ENCODE measurements at places on chromosomes 4 and X. TPM values are rescaled to one million over a fixed set of nuclear protein-coding genes. Genes with fewer than 3 reads are reported as not detected.

SPINK2 gene
- polyA plus RNA-seq, result 10.8 TPM

DNA sequence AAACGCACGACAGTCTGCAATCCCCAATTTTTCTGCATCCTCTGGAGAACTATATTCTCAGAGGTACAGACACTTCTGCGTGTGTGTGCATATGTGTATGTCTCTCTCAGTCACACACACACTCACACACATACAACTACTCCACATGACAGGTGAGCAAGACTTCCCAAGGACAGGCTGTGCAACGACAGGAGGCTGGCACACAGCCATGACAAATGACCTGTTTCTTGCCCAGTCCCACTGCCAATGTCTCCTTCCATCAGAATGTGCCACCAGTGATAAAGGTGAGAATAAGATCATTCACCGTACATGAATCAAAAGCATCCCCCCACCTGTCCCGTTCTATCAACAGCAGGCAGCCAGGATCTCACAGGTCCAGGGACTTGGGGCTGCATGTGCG, 52.4 kb downstream of the PPP2R2C start:
- no peak overlapping the region for H3K4me3 ChIP-seq
- H3K27me3 ChIP-seq, result no peaks in the 10 kb centered on the region
- H3K27ac ChIP-seq, result no peak overlapping the region
- H3K4me1 ChIP-seq, result no peaks in the 10 kb centered on the region

FGA gene
- not detected for polyA plus RNA-seq

KCND1 gene
- polyA plus RNA-seq, result 0.06 TPM

DNA sequence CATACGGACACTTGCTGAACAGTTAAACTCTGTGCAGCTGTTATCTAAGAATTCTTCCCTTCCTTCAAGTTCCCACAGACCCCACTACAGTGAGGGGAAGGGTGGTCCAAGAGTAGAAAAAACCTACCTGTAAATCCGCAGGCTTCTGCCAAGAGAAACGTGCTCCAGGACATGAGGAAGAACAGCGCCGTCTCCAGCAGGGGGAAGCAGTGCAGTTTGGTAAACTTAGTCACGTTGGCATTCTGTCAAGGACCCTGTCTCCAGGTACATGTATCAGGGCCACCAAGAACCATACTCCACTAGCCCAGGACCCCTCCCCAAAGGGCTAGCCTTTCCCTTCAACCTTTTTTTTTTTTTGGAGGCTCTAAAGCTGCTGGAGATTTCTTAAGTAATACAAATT, 79.9 kb downstream of the CHST7 start:
- H3K4me1 ChIP-seq, result no peaks in the 10 kb centered on the region
- H3K36me3 ChIP-seq, result no peaks in the 10 kb centered on the region
- H3K27me3 ChIP-seq, result no peaks in the 10 kb centered on the region
- no peak for DNase-seq
- H3K4me3 ChIP-seq, result no peak overlapping the region

DNA sequence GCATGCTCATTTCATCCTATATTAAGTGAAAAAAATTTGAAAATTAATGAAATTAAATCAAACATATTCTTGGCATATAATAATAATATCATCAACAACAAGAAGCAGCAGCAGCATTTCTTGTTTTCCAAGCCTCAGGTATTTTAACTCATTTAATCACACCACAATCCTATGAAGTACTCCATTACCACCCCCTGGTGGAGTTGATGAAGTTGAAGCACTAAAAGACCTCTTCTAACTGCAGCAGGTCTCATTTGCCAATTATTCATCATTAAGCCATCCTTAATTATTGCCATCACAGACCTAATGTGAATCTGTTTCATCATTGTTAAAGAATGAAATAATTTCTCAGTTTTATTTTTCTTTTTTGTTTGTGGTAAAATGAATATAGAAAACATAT, 801.4 kb upstream of the GRID2 start:
- DNase-seq, result no peak
- no peaks in the 10 kb centered on the region for H3K27me3 ChIP-seq
- H3K36me3 ChIP-seq, result no peaks in the 10 kb centered on the region
- H3K4me1 ChIP-seq, result no peaks in the 10 kb centered on the region
- H3K27ac ChIP-seq, result no peak overlapping the region

GRCh38 chr4:107065201-107065600, 29.1 kb upstream of the DKK2 start:
- H3K27me3 ChIP-seq, result no peaks in the 10 kb centered on the region
- no peaks in the 10 kb centered on the region for H3K36me3 ChIP-seq
- H3K4me1 ChIP-seq, result no peaks in the 10 kb centered on the region
- no peak for DNase-seq
- H3K27ac ChIP-seq, result no peak overlapping the region
- no peak overlapping the region for H3K4me3 ChIP-seq

- H3K27me3 ChIP-seq, result no peaks in the 10 kb centered on the region
- no peaks in the 10 kb centered on the region for H3K36me3 ChIP-seq
- no peaks in the 10 kb centered on the region for H3K4me1 ChIP-seq
- no peak for DNase-seq
Measured at GRCh38 chr4:41485041-41485440, 52.9 kb upstream of the LIMCH1 start.

DNA sequence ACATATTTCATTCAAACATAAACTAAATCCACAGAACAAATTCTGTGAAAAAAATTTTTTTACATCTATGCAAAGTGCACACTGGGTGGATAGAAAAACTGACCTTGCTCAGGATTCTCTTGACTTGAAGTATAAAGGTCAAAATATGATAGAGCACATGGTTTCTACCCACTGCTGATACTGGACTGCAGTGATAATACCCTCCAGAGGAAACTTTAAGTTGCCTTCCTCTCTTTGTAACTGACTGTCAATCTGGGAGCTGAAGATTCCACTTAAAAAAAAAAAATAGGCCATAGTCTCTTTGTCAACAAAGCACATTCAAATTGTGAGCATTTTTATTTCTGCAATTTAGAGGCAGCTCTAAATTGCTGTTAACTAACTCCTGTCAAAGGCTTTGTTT, 3.2 kb upstream of the AMMECR1 start:
- H3K4me3 ChIP-seq, result no peak overlapping the region
- no peak for DNase-seq
- no peaks in the 10 kb centered on the region for H3K36me3 ChIP-seq
- H3K4me1 ChIP-seq, result peaks cover 7% of the 10 kb centered on the region
- no peaks in the 10 kb centered on the region for H3K27me3 ChIP-seq

FAM241A gene
- polyA plus RNA-seq, result 1.4 TPM

KIT gene
- 0.98 TPM for polyA plus RNA-seq

DNA sequence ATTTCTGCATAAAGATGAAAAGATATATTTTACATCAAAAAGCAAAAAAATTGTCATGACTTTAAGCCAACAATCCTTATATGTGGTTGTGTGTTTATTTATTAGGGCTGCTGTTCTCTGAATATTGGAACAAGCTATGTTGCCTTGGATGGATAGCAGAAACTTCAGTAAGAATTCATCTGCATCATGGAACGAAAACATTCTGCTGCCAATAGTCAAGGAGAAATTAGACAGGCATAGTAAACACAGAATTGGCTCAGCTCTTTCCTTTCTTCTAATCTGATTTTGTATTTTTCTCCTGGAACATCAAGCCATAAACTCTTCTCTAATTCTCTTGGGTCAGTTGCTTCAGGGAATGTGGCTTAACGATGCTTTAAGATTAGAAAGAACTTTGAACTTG, 1257.0 kb downstream of the NLGN4X start:
- no peak overlapping the region for H3K27ac ChIP-seq
- DNase-seq, result no peak
- no peaks in the 10 kb centered on the region for H3K36me3 ChIP-seq
- no peaks in the 10 kb centered on the region for H3K4me1 ChIP-seq
- H3K4me3 ChIP-seq, result no peak overlapping the region

TMEM150C gene
- 0.17 TPM for polyA plus RNA-seq

DNA sequence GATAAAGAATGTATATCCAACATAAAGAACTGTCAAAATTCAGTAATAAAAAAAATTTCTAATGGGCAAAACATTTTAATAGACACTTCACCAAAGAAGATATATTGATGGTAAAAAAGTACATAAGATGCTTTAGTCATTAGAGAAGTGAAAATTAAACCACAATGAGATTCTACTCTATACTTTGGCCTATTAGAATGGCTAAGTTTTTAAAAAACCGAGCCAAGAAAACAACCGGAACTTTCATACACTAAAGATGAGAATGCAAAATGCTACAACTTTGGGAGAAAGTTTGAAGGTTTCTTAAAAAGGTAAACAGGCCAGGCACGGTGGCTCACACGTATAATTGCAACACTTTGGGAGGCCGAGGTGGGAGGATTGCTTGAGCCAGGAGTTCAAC, 20.8 kb downstream of the CNOT6L start:
- H3K4me1 ChIP-seq, result peaks cover 85% of the 10 kb centered on the region
- no peaks in the 10 kb centered on the region for H3K27me3 ChIP-seq
- H3K4me3 ChIP-seq, result no peak overlapping the region
- H3K27ac ChIP-seq, result no peak overlapping the region

DNA sequence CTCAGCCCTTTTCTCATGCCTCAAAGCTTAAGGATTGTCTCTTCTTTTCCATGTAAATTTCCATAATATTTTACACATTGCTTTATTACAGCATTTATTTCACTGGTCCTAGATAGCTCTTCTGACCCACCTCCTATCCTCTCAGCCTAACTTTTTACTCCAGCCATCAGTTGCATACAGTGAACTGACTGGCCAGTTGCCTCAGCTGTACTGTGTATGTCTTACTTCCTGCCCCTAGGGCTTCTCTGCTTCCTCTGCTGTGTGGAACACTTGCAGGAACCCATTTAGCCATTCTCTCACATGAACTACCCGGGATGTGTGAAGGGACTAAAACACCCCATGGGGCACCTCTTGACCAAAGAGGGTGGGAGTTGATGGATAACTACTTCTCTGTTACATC, 18.0 kb downstream of the C4orf33 start:
- peaks cover 5% of the 10 kb centered on the region for H3K36me3 ChIP-seq
- no peaks in the 10 kb centered on the region for H3K27me3 ChIP-seq
- H3K4me1 ChIP-seq, result no peaks in the 10 kb centered on the region
- no peak overlapping the region for H3K27ac ChIP-seq
- no peak for DNase-seq

TBC1D8B gene
- polyA plus RNA-seq, result 0.48 TPM

- DNase-seq, result peak; percentile 35
- no peaks in the 10 kb centered on the region for H3K27me3 ChIP-seq
Measured at GRCh38 chr4:153345012-153345981, 809 bp downstream of the MND1 start.

GRCh38 chr4:88441696-88442095, 15.2 kb upstream of the HERC5 start:
- no peak for DNase-seq
- H3K4me3 ChIP-seq, result no peak overlapping the region
- no peaks in the 10 kb centered on the region for H3K4me1 ChIP-seq
- no peaks in the 10 kb centered on the region for H3K27me3 ChIP-seq

SH2D1A gene
- polyA plus RNA-seq, result 151 TPM

DNA sequence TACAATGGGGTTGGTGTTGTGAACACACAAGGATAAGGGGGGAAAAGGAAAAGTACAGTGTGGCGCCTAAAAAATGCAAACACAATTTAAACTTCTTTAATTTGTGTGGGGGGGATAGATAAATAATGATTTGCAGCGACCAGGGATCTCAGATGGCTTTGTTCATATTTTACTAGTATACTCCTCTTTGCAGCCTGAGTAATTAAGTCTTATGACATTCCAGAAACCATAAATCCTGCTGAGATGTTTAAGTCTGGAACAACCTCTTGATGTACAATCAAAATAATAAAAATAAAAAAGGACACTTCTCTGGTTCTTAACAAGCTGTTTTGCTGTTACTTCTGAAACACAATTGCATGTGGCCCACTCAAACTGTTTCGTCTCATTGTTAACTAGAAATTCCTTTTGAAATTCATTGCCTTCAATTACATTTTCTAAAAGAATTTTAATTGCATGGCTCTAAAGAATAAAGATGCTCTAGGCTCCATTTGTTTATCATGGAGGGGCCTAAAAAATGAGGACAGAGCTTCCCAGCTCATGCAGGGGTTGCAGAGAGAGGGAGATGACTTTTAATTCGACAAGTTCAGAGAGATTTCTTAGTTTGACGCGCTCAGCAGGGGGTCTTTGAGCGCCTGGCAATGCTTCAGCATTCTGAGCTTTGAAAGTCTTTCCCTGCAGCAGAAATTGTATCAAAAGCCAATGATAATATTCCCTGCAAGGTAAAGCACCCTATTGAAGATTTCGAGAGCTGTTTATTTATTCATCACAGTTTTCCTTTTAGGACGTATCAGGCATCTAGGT, 892.4 kb upstream of the TENM3 start:
- no peaks in the 10 kb centered on the region for H3K36me3 ChIP-seq
- no peaks in the 10 kb centered on the region for H3K27me3 ChIP-seq
- H3K4me1 ChIP-seq, result no peaks in the 10 kb centered on the region
- no peak for DNase-seq

NAT8L gene
- polyA plus RNA-seq, result not detected

DNA sequence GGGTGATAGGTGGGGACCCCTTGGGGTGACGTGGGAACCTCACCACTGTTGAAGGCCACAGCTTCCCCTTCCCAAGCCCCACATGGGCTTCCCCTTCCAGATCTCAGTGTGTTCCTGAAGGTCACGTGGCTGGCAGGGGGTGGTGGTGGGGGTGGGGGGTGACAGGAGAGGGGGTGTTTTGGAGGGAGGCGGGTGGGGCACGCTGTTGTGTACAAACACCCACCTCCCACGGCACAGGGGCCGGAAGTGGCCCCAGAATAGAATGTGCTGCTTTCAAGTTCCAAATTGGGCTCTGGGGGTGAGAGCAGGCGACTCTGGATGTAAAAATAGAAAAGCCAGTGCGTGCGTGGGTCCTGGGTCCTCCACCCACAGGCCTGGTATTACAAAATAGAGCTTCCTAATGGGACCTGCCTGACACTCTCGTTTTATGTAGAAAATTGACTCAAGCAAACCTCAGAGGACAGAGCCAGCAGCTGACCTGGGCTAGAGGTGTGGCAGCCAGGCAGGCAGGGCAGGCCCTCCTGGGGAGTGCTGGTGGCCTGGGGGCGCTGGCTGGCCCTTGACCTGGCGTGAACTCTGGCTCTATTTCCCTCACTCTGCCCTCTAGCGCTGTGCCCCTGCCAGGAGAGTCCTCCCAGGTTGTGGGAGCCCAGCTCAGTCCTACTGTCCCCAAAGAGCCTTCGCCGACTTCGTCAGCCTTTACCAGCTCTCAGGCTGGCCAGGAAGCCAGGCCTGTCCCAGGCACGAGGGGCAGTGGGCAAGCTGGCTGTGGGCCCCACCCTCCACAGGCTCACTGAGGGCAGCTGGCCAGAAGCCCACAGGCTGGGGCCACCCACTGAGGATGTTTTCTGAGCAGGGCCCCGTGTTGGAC, 5.4 kb upstream of the SH3BP2 start:
- peaks cover 36% of the 10 kb centered on the region for H3K4me1 ChIP-seq
- peak overlapping the region; percentile 34 for H3K4me3 ChIP-seq
- no peaks in the 10 kb centered on the region for H3K27me3 ChIP-seq
- DNase-seq, result peak; percentile 55

GRCh38 chr4:136392576-136392975, 1139.7 kb downstream of the PCDH18 start:
- no peaks in the 10 kb centered on the region for H3K36me3 ChIP-seq
- no peak for DNase-seq
- no peaks in the 10 kb centered on the region for H3K27me3 ChIP-seq
- no peak overlapping the region for H3K27ac ChIP-seq
- H3K4me3 ChIP-seq, result no peak overlapping the region
